ENCODE measurements at places on chromosomes 11 and 22.

DNA sequence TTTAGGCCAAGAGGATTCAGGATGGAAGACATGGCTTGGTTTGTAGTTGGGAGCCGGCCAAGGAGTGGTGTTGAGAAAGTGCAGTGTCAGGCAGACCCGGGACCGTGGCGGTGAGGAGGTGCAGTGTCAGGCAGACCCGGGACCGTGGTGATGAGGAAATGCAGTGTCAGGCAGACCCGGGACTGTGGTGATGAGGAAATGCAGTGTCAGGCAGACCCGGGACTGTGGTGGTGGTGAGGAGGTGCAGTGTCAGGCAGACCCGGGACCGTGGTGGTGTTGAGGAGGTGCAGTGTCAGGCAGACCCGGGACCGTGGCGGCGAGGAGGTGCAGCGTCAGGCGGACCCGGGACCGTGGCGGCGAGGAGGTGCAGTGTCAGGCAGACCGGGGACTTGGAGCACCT is 59.7 kb downstream of the LRP5 start:
- DNase-seq, result no peak

DNA sequence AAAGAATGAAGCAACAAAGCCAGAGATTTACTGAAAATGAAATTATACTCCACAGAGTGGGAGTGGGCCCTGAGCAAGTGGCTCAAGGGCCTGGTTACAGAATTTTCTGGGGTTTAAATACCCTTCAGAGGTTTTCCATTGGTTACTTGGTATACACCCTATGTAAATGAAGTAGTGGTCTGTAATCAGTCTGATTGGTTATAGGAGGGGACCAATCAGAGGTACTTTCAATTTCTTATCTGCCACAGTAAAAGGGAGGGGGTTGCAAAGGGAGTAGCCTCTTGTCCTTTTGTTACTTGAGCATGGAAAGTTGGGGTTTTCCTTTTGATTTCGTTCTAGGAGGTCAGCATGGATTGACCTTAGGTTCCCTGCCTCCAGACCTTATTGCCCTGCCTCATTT is 63.5 kb downstream of the ATM start:
- DNase-seq, result no peak

DNA sequence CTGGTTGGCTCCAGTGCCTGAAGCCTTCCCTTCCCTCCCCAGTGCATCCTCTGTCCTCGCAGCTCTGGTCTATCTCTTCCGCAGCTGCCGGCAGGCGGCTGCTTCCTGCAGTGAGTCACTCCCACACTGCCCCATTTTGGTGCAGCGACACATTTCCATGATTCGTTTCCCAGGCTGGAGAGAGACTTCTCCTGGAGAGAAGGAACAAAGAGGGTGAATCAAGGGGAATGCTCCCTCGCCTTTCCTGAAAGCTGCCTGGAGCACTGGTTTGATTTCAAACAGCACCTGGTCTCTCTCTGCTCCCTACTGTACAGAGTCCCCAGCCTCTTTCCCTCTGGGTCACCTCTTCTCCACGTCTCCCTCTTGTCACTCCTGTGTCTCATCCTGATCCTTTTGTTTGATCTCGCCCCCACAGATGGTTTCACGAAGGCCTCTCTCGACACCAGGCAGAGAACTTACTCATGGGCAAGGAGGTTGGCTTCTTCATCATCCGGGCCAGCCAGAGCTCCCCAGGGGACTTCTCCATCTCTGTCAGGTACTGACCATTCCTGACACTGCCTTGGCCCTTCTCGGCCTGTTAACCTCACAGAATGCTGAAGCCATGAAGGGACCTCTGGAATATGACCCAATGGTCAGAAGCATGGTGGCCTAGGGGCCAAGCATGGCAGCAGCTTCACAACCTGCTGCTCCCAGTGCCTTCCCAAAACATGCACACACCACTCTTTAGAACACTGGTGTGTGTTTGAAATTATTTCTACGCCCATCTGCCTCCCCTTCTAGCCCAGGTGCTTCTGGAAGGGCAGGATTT is at the start of gene TMA7B:
TSS of gene TMA7B (plus strand) at position 758 of the 808 bp plus-strand sequence. CDS start 3,978 bp downstream, outside the sequence.
- no peak for DNase-seq

DNA sequence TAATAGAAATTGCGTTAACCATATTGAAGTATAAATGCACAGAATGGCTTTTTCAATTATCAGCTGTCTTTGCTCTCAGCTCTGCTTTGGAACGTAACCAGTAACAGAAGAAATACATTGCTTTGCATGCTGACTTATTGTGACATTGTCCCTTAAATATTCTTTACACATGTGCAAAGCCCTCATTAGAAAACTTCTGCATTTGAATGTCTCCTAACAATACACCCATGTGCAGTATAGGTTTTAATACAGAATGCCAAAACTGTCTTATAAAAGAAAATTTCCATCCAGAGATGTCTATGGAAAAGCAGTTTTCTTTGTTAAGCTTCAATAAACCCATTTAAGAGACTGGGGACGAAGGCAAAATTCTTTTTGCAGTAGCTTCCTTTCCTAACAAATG is 560.3 kb upstream of the CHORDC1 start:
- no peak for DNase-seq

GRCh38 chr11:134082990-134083389 is 14.1 kb downstream of the JAM3 start:
- DNase-seq, result no peak

DNA sequence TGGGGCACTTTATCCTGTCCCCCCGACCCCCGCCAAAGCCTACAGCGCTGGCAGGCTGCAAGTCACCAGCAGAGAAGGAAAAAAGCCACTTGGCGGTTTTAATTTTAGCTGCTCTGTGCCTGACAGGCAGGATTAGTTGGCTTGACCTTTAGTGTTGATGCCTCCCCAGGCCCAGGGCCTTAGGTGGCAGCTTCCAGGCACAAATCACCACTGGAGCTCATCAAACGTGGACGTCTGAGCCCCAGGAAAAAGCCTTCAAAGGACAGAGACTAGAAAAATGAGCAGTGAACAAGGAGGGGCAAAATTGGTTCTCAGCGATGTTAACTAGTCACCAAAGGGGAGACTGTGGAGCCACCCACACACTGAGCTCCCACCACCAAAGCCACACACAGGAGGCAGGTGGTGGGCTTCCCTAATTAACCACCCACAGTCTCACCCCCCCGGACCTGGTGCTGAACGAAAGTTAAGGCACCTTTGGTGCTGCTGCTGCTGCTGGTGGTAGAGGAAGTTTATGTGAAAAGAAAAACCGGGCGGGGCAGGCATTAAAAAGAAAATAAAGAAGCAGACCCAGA is 4.4 kb upstream of the PYGM start:
- no peak for DNase-seq

DNA sequence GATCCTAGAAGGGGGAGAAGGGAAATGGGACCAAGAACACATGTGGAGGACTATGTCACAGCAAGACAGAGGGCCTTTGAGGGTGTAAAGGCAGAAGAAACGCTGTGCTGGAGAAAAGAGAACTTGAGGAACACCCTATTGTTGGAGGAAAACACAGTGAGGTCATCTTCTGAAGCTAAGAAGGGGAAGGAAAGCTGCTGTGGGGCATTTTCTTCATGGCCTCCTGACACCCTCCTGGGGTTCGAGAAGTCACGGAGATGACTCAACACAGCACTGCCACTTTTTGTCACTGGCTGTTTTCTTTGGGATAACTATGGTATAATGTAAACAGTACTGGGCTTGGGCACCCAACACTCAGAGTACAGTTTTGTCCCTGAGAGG is 492.6 kb upstream of the CADM1 start:
- DNase-seq, result no peak

DNA sequence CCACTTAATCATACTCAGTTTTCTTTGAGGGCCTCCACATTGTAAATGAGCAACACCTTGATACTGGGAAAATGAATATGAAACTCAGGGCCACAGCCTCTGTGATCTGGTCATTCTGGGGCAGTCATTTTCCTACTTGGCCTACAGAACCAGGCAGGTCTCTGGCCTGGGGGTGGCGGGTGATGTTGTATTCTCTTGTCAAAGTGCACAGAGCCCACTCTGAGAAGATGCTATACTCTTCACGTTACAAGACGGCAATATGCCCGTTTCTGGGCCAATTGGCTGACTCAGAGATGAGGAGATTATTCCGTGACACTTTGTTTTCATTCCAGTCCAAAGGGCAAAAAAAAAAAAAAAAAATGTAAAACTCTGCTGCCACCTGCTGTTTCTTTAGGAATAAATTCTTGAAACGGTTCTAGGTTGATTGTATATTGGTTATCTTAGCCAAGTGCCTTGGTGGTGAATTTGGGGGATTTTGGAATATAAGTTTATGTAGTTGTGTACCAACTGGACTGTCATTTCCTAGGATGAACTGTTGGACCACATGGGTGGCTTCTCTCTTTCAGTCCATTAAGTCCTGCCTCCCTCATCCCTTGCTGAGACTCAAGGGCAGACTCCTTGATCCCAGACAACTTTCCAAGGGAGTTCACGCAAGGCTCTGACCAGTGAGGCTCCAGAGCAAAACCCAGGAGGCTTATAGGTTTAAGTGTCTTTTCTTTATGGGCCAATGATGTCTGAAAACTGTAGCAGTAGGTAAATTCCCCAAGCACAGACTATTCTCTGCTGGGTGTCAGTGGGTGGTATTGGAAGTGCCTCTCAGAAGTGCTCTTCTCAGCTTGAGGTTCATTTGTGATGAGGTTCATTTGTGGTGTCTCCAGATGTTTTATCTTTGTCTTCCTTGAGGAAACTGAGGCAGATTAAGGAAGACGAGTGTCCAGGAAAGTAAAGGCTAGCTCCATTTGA is 18.2 kb downstream of the ADM start:
- DNase-seq, result no peak

DNA sequence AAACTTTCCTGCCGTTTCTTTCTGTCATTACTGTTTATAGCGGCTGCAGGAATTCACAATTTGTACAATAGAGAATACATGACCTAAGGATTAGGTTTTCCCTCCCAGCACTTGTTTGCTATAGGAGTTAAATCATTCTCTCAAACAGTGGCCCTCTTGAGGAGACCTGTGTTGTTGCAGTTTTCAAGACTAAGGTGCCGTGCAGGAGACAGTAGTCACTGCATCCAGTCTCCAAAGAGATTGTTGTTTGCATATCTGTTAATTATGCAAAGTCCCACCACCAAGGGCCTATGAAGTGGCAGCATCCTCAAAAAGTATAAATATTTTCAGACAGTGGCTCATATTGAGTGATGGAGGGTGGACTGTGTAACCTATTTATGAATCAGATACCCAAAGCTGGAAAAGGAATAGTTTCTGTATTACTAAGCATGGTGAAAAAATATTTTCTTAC is 2.3 kb downstream of the PRSS23 start:
- no peak for DNase-seq

GRCh38 chr11:25766332-25767015 is 565.5 kb upstream of the ANO3 start:
- DNase-seq, result no peak

DNA sequence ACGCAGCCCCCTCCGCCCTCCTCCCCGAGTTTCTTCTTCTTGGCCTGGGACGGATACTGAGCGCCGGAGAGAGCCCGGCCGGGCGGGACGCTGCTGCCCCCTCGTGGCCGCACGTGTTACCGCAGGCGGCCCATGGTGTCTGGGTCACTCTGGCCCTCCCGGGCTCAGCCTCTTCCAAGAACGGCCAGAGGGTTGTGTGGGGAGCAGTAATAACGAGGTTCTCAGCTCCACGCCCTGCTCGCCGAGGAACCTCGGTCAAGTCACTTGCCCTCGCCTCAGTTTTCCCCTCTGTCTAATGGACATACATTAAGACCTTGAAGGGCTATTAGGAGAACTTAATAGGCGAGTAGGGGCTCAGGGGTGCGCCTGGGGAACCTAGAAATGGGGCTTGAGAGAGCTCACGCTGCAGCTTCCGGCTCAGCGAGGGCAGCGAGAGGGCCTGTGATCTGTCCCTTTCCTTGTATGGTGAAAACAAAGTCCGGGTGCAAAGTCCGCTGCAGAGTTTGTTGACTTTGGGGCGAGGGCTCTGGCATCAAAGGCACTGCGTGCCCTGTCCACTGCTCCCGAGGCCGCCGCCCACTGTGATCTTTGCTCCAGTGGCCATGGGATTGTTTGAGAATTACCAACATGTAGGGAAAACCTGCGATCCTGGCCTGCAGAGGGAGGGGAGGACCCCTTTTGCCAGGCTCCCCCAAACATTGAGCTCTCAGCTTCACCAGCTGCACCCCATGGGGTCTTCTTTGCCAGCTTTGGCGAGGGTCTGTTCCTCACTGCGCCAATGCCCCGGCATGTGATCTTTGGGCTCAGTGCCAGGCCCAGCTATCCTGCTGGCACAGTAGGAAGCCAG is 14.4 kb upstream of the LRP5 start:
- peak; percentile 72 for DNase-seq

- no peak for DNase-seq
Measured at GRCh38 chr22:26570115-26570514, 19.8 kb downstream of the TPST2 start.

- DNase-seq, result no peak
Measured at GRCh38 chr11:81255895-81256294, 1477.8 kb downstream of the FAM181B start.

GRCh38 chr11:61172888-61173287 is 11.7 kb upstream of the VPS37C start:
- no peak for DNase-seq

- no peak for DNase-seq
Measured at GRCh38 chr22:48660790-48661740, 1166.6 kb downstream of the BRD1 start.

DNA sequence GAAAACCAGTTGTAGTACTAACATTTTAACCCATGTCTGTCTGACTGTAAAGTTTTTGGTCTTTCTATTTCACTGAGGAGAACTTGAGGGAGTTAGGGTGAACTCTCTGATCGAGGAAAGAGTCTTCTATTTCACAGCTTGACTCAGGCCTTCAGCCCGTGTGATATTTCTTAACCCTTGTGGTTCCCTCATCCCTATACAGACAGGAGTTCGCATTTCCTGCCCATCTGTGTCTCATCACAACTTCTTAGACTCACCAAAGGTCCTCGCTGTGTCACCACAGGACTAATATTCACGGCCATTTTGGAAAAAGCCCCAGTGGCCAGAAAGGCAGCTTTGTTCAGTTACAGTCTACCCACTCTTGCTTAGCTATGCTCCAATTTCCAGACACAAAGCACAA is 172.8 kb downstream of the FAM181B start:
- no peak for DNase-seq

- no peak for DNase-seq
Measured at GRCh38 chr11:117945047-117945810, 16.0 kb upstream of the TMPRSS13 start.
